ENCODE measurements at places on chromosomes 1 and 21. TPM values are rescaled to one million over a fixed set of nuclear protein-coding genes. Genes with fewer than 3 reads are reported as not detected.

- H3K4me1 ChIP-seq, result peaks cover 8% of the 10 kb centered on the region
- DNase-seq, result no peak
- peaks cover 10% of the 10 kb centered on the region for H3K27me3 ChIP-seq
- no peak overlapping the region for H3K27ac ChIP-seq
These were observed 34.2 kb downstream of the CHD5 start for GRCh38 chr1:6145864-6146410.

DNA sequence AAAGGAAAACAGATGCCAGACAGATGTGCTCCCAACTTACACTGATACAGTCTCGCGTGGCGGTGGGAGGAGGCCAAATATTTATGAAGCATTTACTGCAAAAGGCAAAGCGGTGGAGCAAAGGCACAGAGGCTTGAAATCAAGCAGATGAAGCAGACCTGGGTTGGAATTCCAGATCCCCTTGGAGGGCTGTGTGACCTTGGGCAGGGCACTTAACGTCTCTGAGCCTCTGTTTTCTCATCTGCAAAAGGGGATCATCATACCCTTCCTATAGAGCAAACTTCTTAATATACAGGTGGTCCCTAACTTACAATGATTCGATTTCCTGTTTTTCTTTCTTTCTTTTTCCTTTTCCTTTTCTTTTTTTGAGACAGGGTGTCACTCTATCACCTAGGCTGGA, 54.1 kb downstream of the IGSF21 start:
- H3K27ac ChIP-seq, result no peak overlapping the region
- no peak overlapping the region for H3K4me3 ChIP-seq
- H3K27me3 ChIP-seq, result peaks cover 37% of the 10 kb centered on the region
- H3K4me1 ChIP-seq, result no peaks in the 10 kb centered on the region
- DNase-seq, result no peak
- H3K36me3 ChIP-seq, result no peaks in the 10 kb centered on the region

DNA sequence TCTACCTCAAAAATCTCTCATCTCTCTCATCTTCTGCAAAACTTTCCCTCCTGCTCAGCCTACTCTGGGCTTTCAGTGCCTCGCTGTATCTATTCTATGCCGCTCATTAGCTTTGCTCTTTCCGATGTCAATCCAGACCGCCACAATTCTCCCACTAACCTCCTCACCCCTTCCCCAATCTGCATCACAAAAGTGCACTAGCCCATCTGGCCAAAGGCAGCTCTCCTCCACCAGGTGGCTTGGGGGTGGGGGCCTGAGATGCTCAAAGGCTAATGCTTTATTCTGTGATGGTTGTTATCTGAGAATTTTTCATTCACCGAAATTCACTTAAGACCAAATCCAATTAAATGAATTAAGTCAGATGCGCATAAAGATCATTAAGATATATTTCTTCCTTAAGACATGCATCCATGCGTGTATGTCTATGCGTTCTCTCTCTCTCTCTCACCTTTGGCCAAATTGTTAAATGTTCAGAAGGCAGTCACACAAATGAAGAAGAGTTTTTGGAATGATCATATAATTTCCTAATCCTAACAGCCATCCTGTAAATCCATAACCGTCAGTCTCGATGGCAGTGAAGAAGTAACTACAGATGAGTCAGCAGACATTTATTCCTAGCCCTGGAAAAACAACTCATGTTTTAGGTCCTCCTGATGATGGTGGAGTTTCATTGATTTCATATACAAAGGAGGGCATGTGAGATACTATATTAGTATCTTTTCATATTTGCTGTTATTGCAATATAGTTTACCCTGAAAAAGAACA, 111.3 kb downstream of the C1orf21 start:
- H3K4me1 ChIP-seq, result peaks cover 16% of the 10 kb centered on the region
- no peak overlapping the region for H3K27ac ChIP-seq
- no peak overlapping the region for H3K4me3 ChIP-seq
- no peaks in the 10 kb centered on the region for H3K36me3 ChIP-seq
- peak; percentile 22 for DNase-seq
- H3K27me3 ChIP-seq, result no peaks in the 10 kb centered on the region

GRCh38 chr21:46002841-46003574, 21.4 kb downstream of the COL6A1 start:
- no peaks in the 10 kb centered on the region for H3K4me1 ChIP-seq
- no peak overlapping the region for H3K27ac ChIP-seq
- H3K27me3 ChIP-seq, result no peaks in the 10 kb centered on the region
- no peak for DNase-seq
- no peak overlapping the region for H3K4me3 ChIP-seq
- peaks cover 3% of the 10 kb centered on the region for H3K36me3 ChIP-seq

DNA sequence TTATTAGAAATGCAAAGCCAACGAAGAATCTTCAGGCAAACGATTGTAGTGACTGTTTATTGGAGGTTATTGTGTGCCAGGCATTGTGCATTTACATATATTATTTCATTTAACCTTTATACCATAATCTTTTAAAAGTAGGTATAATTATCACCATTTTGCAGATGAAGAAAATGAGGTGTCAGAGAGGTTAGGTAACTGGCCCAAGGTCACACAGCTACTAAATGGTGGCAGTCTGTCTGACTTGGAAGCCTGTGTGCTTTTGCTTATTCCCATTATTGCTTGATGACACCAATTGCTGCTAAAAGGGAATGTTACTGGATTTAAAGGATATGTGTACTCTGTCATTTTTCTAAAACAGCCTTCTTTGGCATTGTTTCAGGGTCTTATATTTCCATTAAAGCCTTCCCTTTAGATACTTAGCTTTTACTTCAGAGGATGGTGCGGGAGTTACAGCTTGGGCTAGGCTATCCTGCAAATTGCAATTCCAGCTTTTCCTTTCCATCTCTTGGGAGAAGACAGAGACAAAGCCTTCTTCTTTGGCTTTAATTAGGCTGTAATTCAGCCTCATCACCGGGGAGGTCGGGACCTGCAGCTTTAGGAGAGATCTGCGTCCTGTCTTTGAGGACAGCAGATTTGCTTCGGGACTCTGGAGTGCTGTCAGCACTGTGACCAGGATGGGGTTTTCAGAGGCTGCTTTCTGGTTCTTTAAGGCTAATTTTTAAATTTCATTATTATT, 37.4 kb upstream of the ERRFI1 start:
- no peaks in the 10 kb centered on the region for H3K36me3 ChIP-seq
- H3K4me3 ChIP-seq, result no peak overlapping the region
- no peak for DNase-seq

DNA sequence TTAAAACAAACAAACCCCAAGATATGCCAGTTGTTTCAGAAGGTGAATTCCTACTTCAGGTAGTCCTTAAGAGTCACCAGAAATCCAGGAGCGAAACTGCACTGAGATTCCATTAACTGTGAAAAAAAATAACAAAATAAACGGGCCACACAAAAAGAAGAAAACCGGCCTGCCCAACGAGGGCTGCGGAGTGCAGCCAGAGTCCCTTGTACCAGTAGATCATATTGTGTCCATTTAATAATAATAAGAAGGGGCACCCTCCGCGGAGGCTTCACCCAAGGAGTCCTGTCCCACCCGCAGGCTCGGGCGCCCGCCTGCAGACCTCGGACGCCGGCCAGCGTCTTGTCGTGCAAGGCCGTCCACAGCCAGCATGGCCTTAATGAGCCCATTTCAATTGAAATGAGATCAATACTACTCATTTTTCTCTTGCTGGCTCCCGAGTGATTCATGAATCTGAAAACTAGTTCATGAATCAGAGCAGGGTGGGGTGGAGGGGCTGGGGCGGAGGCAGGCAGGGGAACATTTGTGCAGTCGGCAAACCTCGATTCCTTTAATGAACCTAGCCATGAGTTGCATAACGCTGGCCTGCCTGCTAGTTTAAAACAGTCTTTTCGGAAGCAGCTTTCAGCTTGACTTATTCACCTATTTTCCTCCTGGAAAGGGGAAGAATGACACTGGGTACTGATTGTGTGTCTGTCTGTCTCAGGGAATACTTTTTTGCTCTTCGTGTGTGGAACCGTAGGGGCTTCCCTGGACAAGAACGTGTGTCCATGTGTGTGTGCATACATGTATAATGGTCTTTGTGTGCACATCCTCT, 113.1 kb upstream of the IRF2BP2 start:
- peak overlapping the region; percentile 78 for H3K4me3 ChIP-seq
- no peaks in the 10 kb centered on the region for H3K36me3 ChIP-seq
- DNase-seq, result no peak
- peaks cover 98% of the 10 kb centered on the region for H3K4me1 ChIP-seq

- no peak overlapping the region for H3K27ac ChIP-seq
- no peaks in the 10 kb centered on the region for H3K4me1 ChIP-seq
- H3K36me3 ChIP-seq, result peaks cover 8% of the 10 kb centered on the region
- H3K4me3 ChIP-seq, result no peak overlapping the region
These were observed 73.0 kb downstream of the HS2ST1 start for GRCh38 chr1:86987446-86987845.

- no peaks in the 10 kb centered on the region for H3K4me1 ChIP-seq
- DNase-seq, result no peak
- no peaks in the 10 kb centered on the region for H3K36me3 ChIP-seq
- H3K27me3 ChIP-seq, result no peaks in the 10 kb centered on the region
- H3K4me3 ChIP-seq, result no peak overlapping the region
These were observed 84.8 kb upstream of the BTG3 start for GRCh38 chr21:17697473-17697872.

- no peak overlapping the region for H3K4me3 ChIP-seq
- H3K36me3 ChIP-seq, result no peaks in the 10 kb centered on the region
- H3K27ac ChIP-seq, result no peak overlapping the region
- H3K27me3 ChIP-seq, result peaks cover 6% of the 10 kb centered on the region
- peaks cover 16% of the 10 kb centered on the region for H3K4me1 ChIP-seq
These were observed 98.0 kb upstream of the TMPRSS2 start for GRCh38 chr21:41605934-41606285.

DNA sequence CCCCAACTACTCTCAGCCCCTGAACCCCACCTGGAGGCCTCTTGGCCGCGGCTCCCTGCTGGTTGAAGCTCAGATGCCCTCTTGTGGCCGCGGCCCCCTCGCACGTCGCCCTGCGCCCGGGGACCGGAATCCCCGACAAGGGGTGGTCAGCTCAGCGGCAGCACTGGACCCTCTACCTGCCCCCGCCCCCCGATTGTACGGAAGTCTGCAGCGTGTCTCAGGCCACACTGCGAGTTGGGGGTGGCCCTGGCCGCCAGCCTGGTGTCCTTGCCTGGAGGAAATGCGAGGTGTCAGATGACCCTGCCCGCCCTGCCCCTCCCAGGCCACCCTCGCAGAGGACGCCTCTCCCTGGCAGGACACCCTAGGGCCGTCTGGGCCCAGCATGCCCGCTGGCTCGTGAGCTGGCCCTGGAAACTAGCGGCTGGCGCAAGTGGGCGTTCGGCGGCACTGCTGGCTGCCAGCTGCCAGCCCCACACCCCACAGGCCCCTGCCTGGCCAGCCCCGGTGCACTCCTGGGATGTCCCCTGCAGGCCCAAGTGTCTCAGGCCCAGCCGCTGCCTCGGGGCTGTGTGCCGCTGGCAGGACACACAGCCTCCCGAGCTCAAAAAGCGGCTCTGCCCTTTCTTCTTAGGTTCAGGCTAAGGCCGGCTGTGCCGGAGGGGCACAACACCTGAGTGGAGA, 60.8 kb downstream of the EDN2 start:
- H3K4me1 ChIP-seq, result no peaks in the 10 kb centered on the region
- H3K27ac ChIP-seq, result no peak overlapping the region
- no peaks in the 10 kb centered on the region for H3K27me3 ChIP-seq
- no peaks in the 10 kb centered on the region for H3K36me3 ChIP-seq
- H3K4me3 ChIP-seq, result no peak overlapping the region

DNA sequence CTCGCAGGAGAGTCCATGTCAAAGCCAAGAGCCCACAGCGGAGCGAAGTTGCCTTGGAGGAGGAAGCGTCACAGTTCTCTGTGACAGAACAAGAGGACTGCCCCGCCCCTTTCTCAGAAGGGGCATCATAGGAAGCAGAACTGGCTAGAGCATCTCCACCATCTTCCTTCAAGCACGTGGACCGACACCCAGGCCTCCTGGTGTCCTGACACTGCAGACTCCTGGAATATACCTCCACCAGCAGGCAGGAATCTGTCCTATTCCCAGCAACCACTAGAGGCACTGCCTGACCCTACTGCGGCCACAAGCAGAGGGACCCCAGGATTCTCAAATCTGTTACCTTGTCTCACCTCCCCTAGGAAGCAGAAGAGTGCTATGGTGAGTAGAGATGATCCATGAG, 37.8 kb downstream of the GPA33 start:
- DNase-seq, result peak; percentile 22
- peaks cover 3% of the 10 kb centered on the region for H3K27me3 ChIP-seq
- H3K36me3 ChIP-seq, result no peaks in the 10 kb centered on the region
- H3K27ac ChIP-seq, result no peak overlapping the region

DNA sequence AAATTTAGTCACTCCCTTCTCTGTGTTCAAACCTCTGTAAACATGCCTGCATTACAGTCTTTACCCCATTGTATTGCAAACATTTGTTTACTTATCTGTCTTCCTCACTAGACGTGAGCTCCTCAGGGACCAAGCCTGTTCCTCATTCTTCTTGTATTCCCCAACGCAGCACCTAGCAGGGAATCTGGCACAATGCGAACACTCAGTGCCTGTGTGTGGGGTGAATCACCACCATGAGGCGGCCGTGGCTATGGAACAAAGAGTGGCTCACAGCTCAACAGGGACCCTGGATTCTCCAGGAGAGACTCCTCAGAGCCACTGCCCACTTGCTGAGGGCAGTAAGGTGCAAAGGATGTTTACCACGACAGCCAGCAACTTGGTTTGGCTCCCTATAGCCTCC, 95.9 kb downstream of the DDX20 start:
- peaks cover 15% of the 10 kb centered on the region for H3K27me3 ChIP-seq
- no peak for DNase-seq
- peaks cover 10% of the 10 kb centered on the region for H3K4me1 ChIP-seq
- H3K27ac ChIP-seq, result no peak overlapping the region
- H3K36me3 ChIP-seq, result no peaks in the 10 kb centered on the region
- H3K4me3 ChIP-seq, result no peak overlapping the region

- no peaks in the 10 kb centered on the region for H3K36me3 ChIP-seq
- no peak overlapping the region for H3K27ac ChIP-seq
- DNase-seq, result no peak
- no peak overlapping the region for H3K4me3 ChIP-seq
These were observed 534.5 kb downstream of the PTPRC start for GRCh38 chr1:199173356-199173755.

DNA sequence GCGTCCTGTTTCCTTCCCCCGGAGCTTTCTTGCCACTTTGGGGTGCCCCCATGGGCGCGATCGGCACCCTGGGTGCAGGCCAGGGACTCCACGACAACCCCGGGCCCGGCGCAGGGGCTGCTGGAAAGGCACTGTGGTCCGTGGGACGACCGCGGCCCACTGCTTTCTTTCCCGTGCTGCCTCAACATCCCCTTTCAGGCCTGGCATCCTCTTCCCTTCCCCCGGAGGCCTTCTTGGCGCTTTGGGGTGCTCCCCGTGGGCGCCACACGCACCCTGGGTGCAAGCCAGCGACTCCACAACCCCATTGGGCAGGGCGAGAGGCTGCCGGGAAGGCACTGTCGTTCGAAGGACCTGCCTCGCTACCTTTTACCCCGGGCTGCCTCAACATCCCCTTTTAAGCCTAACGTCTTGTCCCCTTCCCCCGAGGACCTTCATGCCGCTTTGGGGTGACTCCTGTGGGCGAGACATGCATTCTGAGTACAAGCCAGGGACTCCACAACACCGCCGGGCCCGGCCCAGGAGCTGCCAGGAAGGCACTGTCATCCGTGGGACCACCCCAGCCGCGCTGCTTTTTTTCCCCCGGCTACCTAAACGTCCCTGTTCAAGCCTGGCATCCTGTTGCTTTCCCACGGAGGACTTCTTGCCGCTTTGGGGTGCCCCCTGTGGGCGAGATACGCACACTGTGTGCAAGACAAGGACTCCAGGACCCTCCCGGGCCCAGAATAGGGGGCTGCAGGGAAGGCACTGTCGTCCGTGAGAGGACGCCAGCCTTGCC, 137.8 kb downstream of the LIPI start:
- no peaks in the 10 kb centered on the region for H3K27me3 ChIP-seq
- H3K4me1 ChIP-seq, result no peaks in the 10 kb centered on the region
- no peak for DNase-seq
- no peak overlapping the region for H3K4me3 ChIP-seq
- H3K36me3 ChIP-seq, result peaks cover 16% of the 10 kb centered on the region

GSTM5 gene
- total RNA-seq, result 0.23 TPM

CFAP141 gene
- total RNA-seq, result not detected

ZMPSTE24 gene
- 34.7 TPM for total RNA-seq

GCSAML gene
- total RNA-seq, result not detected

Measured in neural crest cell (in vitro differentiated cells).